ENCODE measurements at places on chromosomes 4 and X. TPM values are rescaled to one million over a fixed set of nuclear protein-coding genes. Genes with fewer than 3 reads are reported as not detected.

Gene CDKL2
- total RNA-seq, result 0.70 TPM

Gene ARHGEF6
- total RNA-seq, result 51.3 TPM

Gene OTC
- not detected for total RNA-seq

DNA sequence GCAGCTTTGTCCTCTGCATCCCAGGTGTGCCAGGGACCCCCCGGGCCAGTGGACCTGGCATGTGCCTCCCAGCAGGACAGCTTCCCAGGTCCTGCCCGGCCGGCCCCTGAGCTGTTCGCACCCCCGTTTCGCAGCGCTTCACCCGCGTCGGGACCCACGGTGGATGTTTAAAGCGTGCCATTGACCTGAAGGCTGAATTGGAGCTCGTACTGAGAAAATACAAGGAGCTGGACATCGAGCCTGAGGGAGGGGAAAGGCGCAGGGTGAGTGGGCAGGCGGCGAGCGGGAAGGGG, 7.9 kb downstream of the UVSSA start:
- DNase-seq, result no peak

- DNase-seq, result no peak
Observed at GRCh38 chr4:154642373-154643009, 30.0 kb upstream of the FGG start.

- no peak for DNase-seq
Observed at GRCh38 chr4:153832720-153833287, 43.9 kb upstream of the SFRP2 start.

GRCh38 chr4:184373886-184374405, 100.4 kb downstream of the IRF2 start:
- no peak for DNase-seq

DNA sequence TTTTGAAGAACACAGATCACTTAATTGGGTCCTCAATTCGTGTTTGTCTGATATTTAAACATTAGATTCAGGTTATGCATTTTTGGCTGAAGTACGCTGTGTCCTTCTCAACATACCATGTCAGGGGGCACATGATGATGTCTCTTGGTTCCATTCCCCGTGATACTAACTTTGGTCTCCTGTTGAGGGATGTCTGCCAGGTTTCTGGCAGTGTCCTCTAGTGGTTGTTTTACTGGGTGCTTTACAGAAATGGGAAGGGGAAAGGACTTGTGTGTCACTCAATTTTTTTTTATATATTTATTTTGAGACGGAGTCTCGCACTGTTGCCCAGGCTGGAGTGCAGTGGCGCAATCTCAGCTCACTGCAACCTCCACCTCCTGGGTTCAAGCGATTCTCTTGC, 58.2 kb downstream of the WWC2 start:
- no peak for DNase-seq

DNA sequence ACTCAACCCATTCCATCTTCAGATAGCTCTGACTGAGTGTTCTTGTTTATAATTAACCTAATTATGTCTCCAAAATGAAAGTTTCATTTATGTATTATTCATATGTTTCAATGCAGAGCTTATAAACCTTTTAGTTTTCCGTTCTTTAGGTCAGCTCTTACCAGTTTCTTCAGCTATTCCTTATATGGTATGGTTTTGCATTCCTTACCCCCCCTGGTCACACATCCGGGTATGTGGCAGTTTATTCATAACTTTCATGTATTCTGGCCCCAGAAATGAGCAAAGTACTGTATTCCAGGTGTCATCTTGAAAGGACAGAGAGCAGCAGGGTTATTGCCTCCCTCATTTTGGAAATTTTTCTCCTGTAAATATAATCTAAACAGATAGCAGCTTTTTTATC, 16.8 kb upstream of the IGSF1 start:
- no peak for DNase-seq

Measured in cardiac septum (tissue), 1 donor.